ENCODE measurements at places on chromosomes 11 and 22.
A peak's percentile ranks its signal among the peaks of the same experiment; 100 is the strongest.

GRCh38 chr22:42343531-42344081 lies 73.2 kb upstream of the TCF20 start:
- DNase-seq, result no peak

DNA sequence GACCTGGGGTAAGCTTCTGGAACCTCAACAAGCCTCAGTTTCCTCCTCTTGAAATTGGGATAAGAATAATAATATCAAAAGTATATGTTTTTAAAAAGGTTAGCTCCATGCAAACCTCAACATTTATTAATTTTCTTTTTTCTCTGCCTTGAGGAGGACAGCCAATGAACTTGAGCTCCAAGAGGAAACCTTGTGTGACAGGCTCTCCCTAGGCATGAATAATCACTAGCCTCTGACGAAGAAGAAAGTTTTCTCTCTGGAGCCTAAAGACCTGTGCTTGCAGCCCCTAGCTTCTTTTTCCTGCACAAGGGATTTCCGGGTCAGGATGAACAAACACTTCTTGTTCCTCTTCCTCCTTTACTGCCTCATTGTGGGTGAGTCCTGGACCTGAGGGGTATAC lies at the start of gene PATE3:
Gene PATE3 (plus strand): TSS at position 301 of the 400 bp plus-strand sequence. CDS start 25 bp downstream, at position 326.
- DNase-seq, result no peak

DNA sequence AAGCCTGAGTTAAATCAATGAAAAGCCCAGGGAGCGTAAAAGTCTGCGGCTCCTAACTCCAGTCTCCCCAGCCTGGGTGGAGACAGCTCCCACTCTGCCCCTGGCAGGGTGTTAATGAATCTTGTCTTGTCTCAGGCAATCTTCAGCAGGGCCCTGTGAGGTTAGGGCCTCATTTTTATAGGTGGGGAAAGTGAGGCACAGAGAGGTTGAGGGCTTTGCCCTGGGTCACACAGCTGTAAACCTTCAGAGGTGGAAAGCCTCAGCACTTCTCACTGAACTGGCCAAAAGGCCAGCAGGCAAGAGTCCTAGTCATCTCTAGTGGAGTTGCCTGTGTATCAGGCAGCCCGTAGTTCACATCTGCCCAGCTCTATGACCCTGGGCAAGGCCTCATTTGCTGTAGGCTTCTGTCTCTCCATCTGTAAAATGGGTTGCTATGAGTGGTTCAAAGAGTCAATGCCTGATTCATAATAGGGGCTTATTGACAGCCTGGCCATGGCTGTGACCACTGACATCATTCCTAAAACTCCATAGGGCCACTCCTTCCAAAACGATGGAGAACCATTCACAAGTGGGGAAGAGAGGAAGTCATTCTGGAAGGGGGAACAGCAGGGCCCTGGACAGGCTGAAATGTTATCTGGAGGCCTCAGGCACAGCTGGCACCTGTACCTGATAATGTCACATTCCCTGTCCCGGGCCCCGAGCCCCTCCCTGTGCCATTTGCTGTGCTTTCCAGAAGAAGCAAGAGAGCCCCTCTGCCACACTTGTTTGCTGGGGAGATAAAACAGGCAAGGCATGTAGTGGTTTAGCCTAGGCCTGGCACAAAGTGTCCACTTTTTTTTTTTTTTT lies 6.0 kb downstream of the CBX7 start:
- DNase-seq, result no peak

DNA sequence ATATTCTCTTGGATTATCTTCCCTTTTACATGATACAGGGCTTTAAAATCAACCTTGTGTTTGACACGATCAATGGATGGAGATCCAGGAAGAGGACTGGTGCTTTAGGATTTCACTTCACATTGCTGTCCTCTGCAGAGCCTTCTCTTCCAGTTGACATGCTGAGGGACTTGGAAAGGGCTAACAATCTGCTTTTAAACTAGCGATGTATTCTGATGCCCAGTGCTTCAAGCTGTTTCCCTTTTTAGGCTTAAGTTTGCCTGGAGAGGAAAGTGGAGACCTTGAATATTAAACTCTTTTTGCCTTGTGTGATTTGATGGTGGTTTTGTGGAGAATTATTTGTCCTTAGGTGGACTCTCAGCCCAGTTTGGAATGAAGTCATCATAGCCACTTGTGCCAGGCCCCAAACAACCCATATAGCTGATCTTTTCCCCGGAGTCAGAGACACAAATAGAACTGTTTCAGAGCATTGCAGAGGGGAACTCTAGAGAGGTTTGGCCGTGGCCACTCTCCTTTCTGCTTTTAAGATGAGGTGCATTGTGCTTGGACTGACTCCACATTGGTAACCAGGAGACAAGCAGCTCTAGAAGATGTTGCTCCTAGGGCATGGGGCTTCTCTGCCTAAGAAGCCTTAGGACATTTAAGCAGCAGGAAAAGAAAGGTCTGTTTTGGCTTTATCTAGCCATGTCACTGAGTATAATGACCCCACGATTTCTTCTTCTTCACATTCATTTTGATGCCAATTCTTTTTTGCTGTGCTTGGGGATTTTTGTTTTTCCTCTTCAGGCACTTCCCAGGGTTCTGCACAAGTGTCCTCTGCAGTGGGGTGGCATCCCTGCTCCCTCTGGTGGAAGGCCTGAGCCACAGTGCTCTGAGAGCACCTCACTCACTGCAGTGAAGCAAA lies 152.8 kb downstream of the NCAM1 start:
- DNase-seq, result peak; percentile 12

DNA sequence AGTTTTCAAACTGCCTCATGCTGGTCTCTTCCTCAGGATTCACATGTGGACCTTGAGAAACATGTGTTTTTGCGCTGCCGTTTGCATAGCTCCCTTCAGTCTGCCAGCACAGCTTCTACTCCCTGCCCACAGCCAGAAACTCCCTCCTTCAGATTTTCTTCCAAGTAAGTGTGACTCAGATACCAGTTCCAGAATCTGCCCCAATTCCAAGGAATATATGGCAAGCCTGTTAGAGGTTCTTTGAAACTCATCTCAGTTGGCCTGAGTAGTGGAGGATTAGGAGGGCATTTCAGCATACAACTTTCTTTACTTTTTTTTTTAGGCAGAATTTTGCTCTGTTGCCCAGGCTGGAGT lies 67.1 kb downstream of the SNX19 start:
- peak; percentile 81 for DNase-seq

DNA sequence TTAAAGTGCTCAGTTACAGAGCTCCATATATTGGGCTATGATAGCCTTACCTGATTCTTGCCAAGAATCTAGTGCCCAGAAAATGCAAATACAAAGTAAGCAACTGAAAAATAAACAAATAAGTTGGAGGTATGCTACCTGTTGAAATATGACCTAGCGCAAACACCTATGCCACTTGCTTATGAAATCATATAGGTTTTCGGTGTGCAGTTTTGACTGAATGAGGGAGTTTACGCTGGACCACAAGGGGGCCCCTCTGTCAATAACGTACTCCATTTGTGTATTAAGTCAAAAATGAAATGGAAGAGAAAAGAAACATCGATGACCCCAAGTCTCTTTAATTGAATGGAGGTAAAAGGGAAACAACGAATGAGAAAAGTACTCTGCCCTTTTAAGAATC lies 84.9 kb upstream of the TRIM77 start:
- DNase-seq, result no peak

DNA sequence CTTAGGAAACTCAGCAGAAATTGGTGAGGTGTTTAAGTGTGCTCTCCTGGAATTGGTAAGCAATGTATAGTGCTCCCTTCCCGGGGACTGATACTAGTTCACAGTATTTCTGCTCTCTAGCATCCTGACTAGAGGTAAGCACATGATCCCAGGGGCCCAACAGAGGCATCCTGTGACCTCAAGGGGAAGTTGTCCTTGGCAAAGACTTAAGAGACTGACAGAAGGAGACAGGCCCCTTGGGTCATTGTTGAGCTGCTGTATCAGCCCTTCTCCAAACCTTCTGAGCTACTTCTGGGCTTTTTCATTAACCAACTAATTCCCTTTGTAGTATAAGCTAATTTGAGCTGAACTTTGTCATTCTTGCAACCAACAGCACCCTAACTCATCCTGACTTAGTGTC lies 4.3 kb upstream of the TBC1D22A start:
- no peak for DNase-seq

DNA sequence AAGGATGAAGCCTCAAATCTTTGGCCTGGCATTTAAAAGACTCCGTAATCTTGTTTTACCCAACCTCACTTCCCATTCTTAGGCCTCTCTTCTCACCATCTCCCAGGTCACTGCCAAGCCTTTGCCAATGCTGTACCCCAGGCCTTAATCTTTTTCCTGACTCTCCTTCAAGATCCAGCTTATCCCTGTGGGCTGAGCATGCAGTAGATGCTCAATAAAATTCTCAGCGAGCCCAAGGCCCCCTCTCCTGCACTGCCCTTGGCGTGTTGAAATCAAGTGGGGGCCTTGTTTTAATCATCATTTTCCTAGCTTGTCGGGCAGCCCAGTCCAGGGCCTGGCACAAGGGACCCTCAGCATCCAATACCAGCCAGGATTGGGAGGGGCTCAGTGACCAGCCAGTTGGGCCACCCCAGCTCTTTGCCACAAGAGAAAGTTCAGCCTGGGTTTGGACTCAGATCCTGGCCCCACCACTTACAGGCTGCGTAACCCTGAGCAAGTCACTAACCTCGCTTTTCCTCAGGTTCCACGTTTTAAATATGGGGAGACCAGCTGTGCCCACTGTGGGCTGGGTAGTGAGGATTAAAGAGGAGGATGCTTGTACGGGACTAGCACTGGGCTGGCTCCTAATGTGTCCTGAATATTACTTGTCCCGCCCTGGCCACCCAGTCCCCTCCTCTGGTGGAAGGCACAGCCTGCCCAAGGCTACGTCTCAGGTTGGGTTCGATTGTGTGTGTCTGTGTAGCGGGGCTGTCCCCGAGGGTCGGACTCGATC lies 943 bp upstream of the YWHAH start:
- DNase-seq, result no peak

DNA sequence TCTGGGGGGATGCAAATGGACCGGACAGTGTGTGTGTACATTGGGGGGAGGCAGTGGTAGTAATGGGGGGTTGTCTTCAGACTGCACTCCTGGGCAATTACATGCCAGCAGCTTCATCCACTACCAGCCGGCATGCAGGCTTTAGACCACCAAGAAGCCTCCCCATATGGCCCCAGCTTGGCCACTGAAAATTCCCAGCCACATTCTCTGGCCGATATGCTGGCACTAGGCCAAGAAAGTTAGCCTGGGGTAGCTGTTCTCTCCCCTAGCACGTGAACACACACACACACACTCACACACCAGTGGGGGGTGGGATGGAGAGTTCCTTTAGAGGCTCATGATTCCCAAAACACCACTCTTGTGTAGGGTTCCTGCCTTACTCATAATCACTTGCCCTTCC lies 3.6 kb upstream of the ROBO3 start:
- no peak for DNase-seq

DNA sequence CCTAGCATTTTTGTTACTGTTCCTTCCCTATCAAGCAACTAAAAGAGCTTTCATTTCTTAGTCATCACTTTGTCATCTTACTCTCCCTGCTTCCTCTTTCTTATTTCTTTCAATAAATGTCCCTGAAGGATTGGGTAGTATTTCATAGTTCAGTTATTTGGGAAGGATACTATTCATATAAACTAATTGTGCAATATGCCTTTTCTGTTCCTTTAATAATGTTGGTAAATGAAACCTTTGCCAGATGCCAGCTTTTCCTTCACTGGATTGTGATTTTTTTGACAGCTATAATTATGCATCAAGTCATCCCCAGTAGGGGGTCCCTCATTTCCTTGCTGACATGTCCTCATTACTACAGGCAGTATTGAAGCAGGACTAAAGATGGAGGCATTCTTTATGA lies 101.7 kb downstream of the ATM start:
- DNase-seq, result peak; percentile 31

DNA sequence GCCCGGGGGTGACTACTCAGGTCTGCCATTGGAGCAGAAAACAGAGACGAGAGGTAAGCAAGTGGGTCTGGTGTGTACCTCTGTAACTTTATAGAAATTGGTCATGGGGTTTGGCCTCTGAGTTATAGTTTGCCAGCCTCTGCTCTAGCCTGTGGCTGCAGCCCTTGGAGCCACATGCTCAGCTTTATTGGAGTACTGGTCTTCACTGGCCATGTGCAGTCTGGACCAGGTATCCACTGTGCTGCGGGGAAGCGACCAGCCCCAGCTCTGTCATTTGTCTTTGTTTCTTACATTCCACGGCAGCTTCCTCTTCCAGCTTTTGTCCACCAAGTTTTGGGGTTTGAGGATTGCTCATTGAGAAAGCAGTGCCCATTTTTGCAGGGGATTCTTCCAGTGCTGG lies 453.4 kb downstream of the TBC1D22A start:
- DNase-seq, result no peak

GRCh38 chr11:120334894-120335462 lies 1.2 kb upstream of the ARHGEF12 start:
- DNase-seq, result peak; percentile 67

GRCh38 chr11:33733980-33734379 lies 2.2 kb downstream of the CD59 start:
- DNase-seq, result no peak

DNA sequence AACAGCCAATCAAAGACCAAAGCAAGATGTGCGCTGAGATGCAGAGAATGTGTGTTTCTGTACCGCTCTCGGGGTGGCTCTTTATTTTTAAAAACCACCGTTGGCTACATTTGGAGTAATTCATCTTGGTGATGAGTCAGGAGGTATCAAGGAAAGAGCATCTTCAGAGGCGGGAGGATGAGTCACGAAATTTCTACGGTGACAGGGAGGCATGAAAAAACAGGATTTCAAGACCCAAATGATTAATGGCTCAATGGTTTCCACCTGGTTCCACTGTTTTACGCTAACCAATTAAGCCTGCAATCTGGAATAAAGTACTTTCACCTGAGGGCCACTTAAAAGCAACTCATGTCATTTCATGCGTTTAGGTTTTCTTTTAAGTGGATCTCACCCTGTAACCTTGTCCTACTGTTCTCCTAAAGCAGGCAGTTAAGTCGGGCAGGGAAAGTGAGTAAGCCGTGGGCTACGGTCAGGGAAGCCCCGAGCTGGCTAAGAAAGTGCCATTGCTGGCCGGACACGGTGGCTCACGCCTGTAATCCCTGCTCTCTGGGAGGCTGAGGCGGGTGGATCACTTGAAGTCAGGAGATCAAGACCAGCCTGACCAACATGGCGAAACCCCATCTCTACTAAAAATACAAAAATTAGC lies 74.6 kb downstream of the CELSR1 start:
- DNase-seq, result peak; percentile 16

DNA sequence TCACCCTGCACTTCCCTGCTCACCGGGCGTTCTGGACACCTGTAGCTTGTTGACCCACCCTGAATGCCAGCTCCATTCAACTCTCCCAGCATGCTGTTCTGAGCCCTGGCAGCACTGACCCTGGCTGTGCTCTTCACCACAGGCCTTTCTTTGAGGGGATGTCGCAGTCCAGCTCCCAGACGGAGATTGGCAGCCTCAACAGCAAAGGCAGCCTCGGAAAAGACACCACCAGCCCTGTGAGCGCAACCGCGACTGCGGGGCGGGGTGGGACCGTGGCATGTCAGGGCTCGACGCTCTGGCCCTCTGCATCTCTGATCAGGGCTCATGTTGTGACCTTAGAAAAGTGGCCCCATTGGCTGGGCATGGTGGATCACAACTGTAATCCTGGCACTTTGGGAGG lies 47.4 kb upstream of the RAB1B start:
- DNase-seq, result no peak

DNA sequence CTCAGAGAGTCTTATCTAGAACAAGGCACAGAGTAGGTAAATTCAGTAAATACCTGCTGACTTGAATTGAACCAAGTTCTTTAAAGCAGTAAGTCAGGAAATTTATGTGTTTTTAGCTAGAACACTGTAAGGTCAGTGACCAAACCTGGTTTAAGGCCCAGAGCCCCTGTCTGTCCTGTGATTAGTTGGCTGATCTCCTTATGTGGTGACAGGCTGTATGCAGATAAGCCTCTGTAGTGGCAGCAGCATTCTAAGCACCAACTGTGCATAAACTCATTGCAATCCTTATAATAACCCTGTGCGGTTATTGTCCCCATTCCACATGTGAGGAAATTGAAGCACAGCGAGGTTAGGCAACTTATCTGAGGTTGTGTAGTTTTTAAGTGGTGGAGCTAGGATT lies 40.5 kb downstream of the FBXO7 start:
- DNase-seq, result no peak
